Activated naive CD8-positive, alpha-beta T cell treated with anti-CD3 and anti-CD28 coated beads for 36 hours (primary cell): ENCODE measurements at places on chromosomes 13 and 19. TPM values are rescaled to one million over a fixed set of nuclear protein-coding genes. Genes with fewer than 3 reads are reported as not detected.

Gene ZNF460
- 40.5 TPM for total RNA-seq

Gene ZNF491
- total RNA-seq, result 0.56 TPM

Gene HSH2D
- total RNA-seq, result 29.8 TPM

Gene HOMER3
- not detected for total RNA-seq

Gene ATP4B
- not detected for total RNA-seq
